ENCODE measurements at places on chromosomes 1 and 21.

GRCh38 chr1:152002960-152003359, 9.3 kb upstream of the S100A10 start:
- DNase-seq, result no peak

DNA sequence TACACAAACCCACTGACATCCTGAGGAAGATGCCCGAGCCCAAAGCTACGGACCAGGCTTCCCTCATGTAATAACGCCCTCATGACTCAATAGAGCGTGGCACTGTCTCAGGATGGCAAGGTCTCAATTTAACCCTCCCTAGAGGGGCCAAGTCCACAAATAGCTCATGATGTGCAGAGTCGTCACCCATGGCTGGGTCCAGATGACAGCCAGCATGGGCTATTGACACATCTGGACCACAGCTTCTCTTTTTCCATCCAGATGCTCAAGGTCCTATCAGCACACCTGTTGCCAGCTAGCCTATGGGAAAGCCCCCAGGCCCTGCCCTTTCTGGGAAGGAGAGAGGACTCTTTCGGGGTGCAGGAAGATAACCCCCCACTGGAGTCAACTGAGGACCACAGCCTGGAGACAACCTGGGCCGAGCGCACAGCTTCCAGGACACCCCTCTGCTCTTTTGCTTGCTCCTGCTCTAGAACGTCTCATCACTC, 2.8 kb downstream of the LAPTM5 start:
- peak; percentile 43 for DNase-seq

- no peak for DNase-seq
Measured at GRCh38 chr1:81428998-81429397, 371.7 kb upstream of the ADGRL2 start.

- DNase-seq, result no peak
Measured at GRCh38 chr1:39825432-39825941, 36.8 kb upstream of the BMP8B start.

DNA sequence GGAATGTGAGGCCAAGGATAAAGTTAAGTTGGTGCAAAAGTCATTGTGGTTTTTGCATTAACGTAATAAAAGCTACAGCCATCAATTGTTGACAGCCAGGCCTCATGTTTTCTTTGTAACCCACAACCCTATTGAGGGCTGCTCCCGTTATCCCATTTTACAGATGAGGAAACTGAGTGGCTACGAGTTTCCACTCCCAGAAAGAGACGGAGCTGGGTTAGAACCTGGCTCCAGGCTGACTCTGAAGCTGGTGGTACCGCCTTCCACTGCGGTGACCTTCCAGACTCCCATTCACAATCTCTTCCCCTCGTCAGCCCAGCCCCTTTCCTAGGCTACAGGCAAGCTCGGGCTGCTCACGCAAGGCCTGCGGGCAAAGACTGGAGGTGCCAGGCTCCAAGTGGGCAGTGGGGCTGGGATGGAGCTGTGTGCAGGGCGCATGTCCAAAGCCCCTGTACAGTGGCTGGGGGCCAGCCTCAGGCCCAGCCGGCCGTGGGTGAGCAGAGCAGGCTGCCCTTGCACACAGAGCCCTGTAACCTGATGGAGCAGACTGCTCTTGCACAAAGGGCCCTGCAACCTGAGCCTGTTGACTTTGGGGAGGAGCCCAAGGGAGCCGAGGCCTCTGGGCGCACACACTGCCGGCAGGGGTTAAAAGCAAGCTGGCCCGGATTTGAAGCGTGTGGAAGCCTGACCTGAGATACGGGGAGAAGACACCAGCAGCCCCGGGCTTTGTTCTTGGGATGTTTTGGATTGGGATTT, 97.4 kb upstream of the TMPRSS2 start:
- no peak for DNase-seq

DNA sequence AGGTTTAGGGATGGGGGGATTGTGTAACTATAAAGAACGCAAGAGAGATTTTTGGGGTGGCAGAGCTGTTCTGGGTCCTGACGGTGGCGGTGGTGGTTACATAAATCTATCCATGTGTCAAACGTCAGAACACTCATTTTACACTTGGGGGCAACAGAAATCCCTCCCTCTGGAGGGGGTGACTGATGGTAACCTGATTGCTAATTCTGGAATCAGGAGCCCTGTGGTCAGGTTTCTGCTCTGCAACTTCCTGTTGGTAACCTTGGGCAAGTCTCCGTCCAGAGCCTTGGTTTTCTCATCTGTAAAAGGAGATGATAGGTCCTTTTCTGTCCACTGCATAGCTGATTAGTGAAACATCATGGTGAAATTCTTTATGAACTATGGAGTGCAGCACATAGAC, 40.9 kb downstream of the ALPL start:
- DNase-seq, result no peak

DNA sequence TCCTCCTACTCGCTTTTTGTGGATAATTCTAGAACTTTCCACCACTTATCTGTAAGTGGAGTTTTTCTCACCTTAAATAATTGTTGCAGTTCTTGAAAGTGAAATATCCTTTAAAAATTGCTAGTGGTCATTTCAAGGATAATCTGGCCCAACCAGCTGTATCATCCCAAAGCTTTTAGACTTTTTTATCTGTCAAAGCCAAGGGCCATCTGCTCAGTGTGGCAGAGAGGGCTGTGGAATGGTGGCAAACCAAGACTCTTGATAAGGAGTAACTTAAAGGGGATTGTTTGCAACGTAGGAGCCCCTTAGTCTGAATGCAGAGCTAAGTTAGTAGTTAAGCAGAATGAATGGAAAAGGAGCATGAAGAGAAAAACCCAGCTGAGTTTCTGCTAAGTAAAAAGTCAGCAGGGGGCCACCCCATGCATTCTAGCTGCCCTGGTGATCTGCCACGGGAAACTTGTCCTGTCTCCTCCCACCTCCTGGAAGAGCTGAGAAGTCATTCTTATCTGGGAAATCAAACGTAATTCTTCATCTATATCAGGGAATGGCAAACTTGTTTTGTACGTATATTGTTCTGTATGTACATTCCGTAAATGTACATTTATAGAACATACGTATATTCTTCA, 169.3 kb downstream of the PRDM2 start:
- no peak for DNase-seq

GRCh38 chr1:219072329-219072728, 101.3 kb upstream of the LYPLAL1 start:
- no peak for DNase-seq

DNA sequence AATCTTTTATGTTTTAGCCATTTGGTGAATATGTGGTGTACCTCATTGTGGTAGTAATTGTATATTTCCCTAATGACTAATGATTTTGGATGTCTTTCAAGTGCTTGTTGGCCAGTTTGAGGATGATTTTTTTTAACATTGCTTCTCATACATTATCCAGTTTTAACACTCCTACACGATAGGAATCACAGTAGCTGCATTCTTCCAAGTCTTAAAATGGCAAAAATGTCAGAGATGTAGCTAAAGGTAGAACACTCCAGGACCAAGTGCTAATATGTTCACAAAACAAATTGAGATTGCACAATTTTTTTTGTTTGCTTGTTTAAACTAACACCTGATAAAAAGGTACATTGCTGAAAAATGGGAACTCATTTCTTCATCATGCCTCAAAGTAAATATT, 11.7 kb downstream of the USP25 start:
- DNase-seq, result no peak

DNA sequence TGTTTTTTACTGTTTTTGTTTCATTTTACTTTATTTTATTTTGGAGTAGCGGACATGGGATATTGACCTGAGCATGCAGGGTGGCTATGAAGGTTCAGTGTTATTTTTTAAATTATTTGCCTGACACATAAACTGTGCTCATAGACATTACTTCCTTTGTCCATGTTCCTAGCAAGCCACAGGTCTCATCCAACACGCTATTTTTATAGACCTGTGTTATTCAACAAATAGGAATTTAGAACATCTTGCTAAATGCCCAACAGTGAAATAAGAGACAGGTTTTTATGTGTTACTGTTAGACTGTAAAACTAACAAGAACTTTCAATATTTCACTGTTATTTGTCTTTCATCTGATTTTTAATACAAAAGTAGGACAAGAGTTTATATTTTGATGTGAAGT, 756.4 kb downstream of the KCNT2 start:
- no peak for DNase-seq

DNA sequence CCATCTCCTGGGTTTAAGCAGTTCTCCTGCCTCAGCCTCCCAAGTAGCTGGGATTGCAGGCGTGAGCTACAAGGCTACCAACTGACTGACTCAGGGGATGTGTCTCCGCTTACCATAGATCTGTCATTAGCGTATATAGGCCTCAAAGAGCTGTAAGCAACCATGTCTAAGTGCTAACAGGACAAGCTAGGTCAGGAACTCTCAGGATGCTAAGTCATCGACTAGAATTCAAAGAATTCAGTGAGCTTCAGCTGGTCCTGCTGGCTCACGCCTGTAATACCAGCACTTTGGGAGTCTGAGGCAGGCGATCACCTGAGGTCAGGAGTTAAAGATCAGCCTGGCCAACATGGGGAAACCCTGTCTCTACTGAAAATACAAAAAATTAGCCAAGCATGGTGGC, 29.5 kb downstream of the CAPN2 start:
- no peak for DNase-seq

DNA sequence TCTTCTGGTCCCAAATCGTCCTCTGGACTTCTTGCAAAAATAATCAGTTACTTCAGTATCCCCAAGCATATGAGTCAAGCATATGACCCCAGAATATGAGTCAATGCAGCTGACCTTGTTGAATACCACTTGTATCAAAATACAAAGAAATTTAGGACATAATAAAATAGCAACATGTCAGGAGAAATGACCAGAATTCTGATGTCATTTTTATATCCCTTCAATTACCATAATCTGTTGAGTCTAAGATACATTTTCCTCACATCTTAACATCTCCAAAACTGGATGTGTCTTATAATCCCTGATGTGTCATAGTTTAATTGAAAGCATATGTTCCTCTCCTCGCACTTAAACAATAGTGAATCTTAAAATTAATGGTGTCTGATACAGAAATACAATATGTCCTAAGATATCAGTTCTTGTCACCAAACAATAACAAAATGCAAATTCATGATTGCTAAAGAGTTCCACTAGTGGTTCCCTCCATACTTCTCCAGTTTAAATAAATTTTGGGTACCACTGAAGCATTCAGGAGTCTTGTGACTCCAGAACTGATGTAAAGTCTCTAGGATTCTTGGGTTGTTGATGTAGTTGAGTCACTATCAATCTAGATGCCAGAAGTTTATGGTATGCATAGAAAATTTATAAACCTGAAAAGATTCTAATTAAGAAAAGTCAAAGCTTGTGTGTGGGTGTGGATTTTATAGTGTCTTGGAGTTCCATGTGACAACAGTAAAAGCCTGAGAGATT, 41.8 kb downstream of the KIFAP3 start:
- DNase-seq, result no peak

GRCh38 chr1:189623336-189623735, 854.3 kb downstream of the BRINP3 start:
- DNase-seq, result no peak

GRCh38 chr1:110050602-110051261, 16.3 kb downstream of the STRIP1 start:
- no peak for DNase-seq

DNA sequence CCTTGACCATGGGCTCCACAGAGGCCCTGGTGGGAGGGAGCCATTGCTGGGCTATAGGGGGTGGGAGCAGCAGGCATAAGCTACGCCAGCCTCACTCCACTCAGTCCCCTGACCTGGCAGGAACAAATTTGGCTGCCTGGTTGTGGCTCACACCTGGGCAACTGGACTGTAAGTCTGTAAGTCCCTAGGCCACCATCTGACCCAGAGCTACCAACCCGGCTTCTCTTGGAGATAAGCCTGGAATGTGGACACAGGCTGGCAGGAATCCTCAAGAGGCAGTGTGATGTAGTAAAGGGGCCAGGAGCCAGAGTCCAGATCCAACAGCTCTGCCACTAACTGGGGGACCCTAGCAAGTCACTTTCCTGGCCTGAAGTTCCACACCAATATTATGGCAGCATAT, 11.4 kb downstream of the NCF2 start:
- DNase-seq, result no peak

DNA sequence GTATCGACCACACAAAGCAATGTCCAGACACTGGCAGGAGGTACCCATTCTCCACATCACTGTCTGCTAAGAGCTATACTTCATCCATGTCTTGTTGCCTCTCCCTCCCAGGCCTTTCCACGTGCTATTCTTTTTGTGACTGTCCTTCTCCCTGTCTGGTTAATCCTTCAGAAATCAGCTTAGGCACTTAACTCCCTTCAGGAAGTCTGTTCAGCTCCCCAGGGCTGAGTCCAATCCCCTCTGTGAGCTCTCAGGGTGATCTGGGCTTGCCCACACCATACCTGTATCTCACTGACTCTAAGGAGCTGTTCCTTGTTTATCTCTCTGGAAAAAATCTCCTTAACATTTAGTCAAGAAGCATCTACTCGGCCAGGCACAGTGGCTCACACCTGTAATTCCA, 69.4 kb downstream of the NID1 start:
- DNase-seq, result no peak

- no peak for DNase-seq
Measured at GRCh38 chr1:170415710-170416372, 116.1 kb upstream of the GORAB start.
